Neural crest cell (in vitro differentiated cells): ENCODE measurements at places on chromosomes 16 and 17.

DNA sequence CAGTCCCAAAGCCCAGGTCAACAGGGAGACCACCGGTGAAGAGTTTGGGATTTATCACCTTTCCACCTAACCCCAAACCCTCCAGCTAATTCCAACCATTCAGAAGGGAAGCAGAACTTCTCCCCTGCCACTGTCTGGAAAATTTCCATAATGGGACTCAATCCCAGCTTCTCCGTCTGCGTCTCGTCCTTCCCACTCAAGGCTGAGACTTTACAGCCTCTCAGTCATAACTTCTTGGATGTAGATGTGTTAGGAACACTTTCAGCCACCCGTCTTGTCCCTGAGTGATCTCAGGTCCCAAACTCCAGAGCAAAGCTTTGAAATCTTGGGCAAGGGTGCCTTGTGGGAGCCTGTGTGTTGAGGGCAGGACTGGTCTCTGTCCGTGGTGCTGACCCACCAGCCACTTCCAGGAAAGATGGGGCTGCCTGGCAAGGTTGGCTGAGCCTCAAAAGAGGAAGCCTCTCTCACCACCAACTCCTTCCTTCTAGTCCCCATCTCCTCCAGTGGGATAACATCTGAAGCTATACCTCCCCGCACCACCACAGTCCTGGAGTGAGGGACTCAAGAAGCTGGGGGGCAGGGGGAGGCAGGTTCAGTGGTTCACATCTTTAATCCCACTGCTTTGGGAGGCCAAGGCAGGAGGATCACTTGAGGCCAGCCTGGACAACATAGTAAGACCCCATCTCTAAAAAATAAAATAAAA is 9.3 kb downstream of the GAS2L2 start:
- peak; percentile 49 for DNase-seq

DNA sequence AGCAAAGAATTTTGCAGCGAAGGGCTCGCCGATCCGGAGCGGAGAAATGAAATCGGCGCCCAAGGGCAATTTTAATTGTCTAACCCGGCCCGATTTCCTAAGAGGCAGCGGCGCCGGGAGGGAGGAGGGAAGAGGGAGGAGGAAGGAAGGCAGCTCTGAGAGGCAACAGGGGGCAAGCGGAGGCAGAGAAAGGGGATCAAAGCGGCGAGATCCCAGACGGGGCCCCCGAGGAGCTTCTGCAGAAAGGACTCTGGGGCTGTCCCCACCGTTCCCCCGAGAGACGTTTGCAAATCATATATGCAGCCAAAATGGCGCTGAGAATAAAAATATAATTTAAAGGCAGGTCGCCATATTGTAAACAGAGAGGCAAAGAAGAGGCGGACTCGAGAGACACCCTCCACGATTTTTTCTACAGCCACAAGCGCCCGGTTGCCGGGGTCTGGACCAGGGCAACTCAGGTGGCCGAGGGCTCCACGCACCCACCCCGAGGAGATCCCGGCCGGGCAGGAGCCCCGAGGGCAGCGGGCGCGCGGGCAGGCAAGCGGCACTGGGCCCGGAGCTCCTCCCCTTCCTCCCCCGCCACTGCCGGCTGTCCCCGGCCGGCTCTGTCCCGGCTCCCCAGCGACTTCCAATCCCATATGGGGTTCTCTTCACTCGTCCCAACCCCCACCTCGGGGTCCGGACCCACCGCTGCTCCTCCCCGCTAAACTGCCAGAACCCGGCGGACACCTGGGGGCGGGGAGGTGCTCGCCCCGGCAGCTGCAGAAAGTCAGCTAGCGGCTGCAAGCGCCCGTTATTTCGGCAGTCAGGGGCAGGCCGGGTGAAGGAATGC is 1.9 kb downstream of the PHF12 start:
- peak; percentile 52 for DNase-seq

GRCh38 chr17:72429066-72429638 is 308.3 kb downstream of the SOX9 start:
- no peak for DNase-seq

GRCh38 chr16:85619101-85619891 is 6.2 kb downstream of the GSE1 start:
- DNase-seq: no peak

- DNase-seq: no peak
Measured at GRCh38 chr17:75064867-75065561, 18.0 kb downstream of the KCTD2 start.

- DNase-seq: no peak
Measured at GRCh38 chr16:57303021-57303909, 18.8 kb upstream of the PLLP start.

DNA sequence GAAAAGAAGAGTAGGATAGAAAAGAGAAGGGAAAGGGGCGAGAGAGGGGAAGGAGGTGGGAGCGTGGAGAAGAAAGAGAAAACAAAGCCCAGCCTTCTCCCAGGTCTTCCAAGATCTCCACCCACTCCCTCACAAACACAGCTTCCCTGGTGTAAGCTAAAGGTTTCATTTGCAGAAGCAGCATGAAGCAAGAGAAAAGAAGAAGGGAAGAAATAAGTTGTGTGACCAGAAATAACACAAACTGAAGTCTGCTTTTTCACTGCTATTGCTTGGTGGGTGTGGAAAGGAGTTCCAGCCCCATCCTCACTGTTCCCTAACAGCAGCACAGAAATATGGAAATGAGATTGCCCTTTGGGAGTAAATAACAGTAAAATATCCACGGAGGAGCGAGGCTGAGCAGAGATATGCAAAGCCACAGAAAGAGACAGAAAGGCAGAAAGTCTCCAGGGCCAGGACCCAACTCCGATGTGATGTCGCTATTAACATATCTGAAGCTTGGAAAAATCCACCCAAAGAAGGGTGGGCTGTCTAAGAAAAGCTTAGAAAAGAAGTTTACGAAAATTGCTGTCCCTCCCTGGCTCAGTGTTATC is 10.3 kb upstream of the GAS7 start:
- DNase-seq: no peak

DNA sequence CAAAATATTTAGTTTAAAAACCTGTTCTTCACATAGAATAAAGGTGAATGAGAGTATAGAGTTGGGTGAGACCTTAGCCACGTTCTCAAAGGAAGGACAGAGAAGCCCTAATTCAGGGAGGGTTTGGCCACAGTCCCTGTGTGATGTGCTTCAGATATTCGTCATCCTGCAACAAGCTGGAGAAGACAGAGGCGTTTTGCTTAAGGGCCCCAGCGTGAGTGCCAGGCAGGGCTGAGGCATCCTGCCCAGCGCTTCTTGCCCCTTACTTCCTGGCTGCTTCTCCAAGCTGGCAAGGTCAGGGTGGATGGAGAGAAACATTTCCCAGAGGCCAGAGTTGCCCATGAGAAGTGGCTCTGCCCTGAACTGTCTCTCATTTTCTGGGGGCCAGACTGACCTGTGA is 46.9 kb downstream of the AXIN2 start:
- no peak for DNase-seq

GRCh38 chr17:17088541-17089525 is 46.6 kb downstream of the MPRIP start:
- DNase-seq: no peak

- no peak for DNase-seq
Measured at GRCh38 chr16:3243882-3244281, 8.9 kb upstream of the ZNF200 start.
